Activated CD4-positive, alpha-beta memory T cell treated with anti-CD3 and anti-CD28 coated beads, Interleukin-2, amount 10 ng/mL, durations not matched to agents 7 days and 5 days (primary cell): ENCODE measurements at places on chromosomes 7 and 10.

DNA sequence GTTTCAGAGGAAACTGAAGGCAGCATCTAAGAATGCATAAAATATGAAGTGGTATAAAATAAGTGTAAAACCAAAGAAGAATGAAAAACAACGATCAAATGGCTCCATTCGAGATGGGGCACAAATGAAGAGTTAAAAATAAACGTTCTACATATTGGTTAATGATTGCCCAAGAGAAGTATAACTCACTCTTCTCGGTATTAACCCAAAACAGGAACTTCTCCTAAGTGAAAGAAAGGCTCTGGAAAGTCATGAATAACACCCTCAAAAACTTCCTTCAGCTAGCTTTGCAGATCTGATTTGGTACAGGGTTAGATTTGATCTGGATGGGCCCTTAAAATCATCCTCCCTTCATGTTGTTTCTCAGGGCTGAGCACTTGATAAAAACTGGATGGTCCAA is 94.3 kb upstream of the ADO start:
- H3K36me3 ChIP-seq, result no peaks in the 10 kb centered on the region
- peaks cover 5% of the 10 kb centered on the region for H3K4me1 ChIP-seq
- H3K27ac ChIP-seq, result no peak overlapping the region

DNA sequence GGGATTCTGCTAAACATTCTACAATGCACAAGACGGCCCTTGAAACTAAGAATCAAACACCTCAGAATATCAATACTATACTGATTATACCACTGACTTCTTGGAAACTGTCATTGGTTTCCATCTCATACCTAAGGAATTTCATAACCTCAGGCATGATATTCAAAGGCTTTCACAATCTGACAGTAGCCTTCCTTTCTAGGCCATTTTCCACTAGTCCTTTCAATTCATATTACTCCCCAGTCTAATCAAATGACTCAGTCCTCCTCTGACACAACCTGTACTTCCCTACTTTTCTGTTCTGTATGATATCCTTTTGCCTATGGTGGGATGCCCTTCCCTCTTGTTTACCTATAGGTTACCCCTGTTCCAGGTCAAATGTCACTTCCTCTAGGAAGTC is 48.3 kb downstream of the CSTF2T start:
- no peak overlapping the region for H3K4me3 ChIP-seq
- H3K27ac ChIP-seq, result no peak overlapping the region
- no peaks in the 10 kb centered on the region for H3K4me1 ChIP-seq
- no peaks in the 10 kb centered on the region for H3K27me3 ChIP-seq
- no peaks in the 10 kb centered on the region for H3K36me3 ChIP-seq
- no peak for DNase-seq

DNA sequence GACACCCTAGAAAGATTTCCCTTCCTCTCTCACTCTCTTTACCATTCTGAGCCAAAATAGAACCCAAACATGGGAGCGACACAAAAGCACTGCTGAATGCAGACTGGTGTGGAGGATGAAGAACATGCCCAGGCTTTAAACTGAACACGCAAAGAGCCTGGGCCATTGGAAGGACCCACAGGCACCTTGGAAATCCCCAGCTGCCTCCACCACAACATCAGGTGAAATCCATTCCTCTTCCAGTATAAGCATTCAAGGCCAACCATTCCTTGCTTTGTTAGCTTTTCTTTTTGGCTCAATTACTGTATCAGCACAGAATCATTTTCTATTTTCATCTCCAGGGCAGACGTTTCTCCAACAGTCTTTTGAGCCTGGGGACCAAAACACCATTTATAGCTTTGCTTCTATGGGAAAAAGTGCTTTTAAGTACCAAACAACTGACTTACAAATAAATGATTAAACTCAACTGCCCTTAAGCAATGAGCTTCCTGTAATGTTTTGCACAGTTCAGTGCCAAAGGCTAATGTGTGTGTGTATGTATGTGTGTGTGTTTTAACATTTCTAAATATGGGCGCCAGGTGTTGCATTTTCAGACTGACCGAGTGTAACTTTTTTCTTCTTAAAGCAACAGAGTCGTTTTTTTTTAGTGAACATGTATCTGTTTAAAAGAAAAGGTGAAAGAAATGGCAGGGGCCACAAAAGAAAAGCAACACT is 16.2 kb upstream of the BLNK start:
- H3K36me3 ChIP-seq, result no peaks in the 10 kb centered on the region
- DNase-seq, result no peak
- peaks cover 7% of the 10 kb centered on the region for H3K4me1 ChIP-seq

- H3K36me3 ChIP-seq, result no peaks in the 10 kb centered on the region
- no peak overlapping the region for H3K27ac ChIP-seq
- peaks cover 10% of the 10 kb centered on the region for H3K4me1 ChIP-seq
- DNase-seq, result no peak
These were observed 5.0 kb downstream of the PRKAG2 start for GRCh38 chr7:151871904-151872303.

DNA sequence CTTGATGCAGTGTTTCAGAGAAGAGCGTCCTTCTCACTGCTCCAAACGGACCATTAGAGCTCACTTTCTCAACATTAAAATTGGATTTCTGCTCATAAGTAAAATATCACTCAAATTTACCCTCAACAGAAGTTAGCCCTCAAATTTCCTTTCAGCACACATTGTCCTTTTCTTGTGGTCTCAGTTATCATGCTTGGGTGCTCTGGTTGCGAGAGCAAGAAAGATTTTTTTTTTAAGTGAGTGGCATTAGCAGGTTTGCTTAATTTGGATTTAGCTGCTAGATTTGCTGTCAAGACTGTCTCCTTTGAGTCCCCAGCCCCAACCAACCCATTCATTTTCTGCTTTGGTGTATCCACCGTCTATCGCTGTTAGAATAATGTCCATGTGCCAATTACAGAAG is 2.6 kb upstream of the CH25H start:
- H3K36me3 ChIP-seq, result no peaks in the 10 kb centered on the region
- no peak for DNase-seq
- no peak overlapping the region for H3K4me3 ChIP-seq

DNA sequence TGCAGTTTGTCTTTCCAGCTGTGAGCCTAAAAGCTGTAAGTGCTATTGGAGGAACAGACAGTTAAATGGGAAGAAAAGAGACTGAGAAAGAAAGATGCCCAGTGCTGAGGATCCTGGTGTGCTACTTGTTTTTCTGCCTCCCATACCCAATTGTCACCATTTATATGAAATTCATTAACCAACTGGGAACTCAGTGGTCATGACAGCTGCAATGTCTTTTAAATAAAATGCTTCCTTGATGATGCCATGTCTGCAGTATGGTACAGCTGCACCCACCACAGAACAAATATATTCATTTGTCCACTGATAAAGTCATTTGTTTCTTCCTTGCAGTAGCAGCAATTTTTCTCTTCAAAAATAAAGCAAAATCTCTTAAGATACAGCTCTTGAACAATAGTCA is 15.6 kb upstream of the RTKN2 start:
- peaks cover 9% of the 10 kb centered on the region for H3K27me3 ChIP-seq
- H3K27ac ChIP-seq, result no peak overlapping the region
- no peaks in the 10 kb centered on the region for H3K36me3 ChIP-seq
- no peaks in the 10 kb centered on the region for H3K4me1 ChIP-seq
- DNase-seq, result no peak
- H3K4me3 ChIP-seq, result no peak overlapping the region

DNA sequence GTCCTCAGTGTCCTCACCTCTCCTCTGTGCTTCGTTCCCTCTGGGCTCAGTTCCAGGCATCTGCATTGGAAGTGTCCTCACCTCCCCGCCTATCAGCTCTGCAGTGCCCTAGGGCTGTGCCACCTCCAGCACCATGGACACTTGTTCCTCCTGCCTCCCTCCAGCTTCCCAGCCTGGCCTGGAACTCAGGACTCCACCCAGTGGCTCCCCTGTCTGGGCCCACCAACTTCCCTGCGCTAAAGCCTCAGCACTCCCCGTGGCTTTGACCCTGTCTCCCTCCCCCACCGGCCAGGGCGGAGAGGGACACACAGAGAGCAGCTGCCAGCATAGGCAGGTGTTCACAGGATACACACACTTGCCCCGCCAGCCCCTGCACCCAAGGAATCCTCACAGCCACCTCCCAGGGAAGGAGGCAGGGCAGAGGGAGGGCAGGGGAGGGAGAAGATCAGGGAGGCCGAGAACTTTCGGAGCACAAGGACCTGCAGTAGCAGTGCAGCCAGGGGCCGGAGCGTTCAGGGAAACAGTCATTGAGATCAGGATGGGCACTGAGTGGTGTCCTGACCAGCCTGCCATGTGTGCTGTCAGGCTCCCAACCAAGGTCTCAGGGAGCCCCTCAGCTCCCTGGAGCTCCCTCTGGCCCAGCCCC is 31.3 kb downstream of the ANXA8 start:
- no peaks in the 10 kb centered on the region for H3K36me3 ChIP-seq
- no peaks in the 10 kb centered on the region for H3K4me1 ChIP-seq
- peaks cover 19% of the 10 kb centered on the region for H3K27me3 ChIP-seq
- H3K4me3 ChIP-seq, result no peak overlapping the region
- H3K27ac ChIP-seq, result no peak overlapping the region
- no peak for DNase-seq

DNA sequence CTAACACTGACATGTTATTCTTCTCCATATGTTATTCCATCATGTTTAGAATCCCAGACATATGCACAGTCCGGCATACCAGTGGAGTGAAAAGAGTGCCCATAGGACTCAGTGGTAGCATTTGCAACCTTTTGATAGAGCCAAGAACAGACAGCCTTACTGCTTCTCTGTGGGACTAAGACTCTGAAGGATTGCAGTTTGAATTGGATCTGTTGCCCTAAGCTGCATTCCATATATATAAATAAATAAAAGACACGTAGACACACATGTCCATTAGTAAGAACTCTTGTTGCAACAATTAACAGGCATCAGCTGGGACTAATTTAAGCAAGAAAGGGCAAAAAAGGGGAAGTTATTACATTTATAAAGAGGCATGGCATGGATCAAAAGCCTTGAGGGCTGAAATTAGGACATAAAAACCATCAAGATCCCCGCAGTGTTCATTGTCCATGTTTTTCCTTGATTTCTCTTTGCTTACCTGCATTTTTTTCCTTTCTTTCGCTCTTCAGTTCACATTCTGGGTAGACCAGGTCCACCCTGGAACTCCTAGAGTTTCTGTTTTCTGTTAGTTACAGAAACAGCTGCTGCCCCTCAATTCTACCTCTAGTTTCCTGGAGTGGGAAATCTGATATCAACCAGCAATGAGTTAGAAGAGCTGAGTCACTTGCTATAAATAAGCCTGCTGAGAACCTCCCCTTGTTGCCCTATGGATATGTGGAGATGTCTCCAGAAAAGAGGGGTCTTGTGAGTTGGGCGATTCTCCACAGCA is 132.4 kb downstream of the SORCS1 start:
- H3K27me3 ChIP-seq, result no peaks in the 10 kb centered on the region
- H3K4me1 ChIP-seq, result no peaks in the 10 kb centered on the region
- no peak overlapping the region for H3K27ac ChIP-seq
- no peak for DNase-seq

GRCh38 chr7:27111751-27112277 is 9.3 kb upstream of the HOXA2 start:
- no peak overlapping the region for H3K27ac ChIP-seq
- no peaks in the 10 kb centered on the region for H3K4me1 ChIP-seq
- no peaks in the 10 kb centered on the region for H3K36me3 ChIP-seq
- H3K4me3 ChIP-seq, result no peak overlapping the region

DNA sequence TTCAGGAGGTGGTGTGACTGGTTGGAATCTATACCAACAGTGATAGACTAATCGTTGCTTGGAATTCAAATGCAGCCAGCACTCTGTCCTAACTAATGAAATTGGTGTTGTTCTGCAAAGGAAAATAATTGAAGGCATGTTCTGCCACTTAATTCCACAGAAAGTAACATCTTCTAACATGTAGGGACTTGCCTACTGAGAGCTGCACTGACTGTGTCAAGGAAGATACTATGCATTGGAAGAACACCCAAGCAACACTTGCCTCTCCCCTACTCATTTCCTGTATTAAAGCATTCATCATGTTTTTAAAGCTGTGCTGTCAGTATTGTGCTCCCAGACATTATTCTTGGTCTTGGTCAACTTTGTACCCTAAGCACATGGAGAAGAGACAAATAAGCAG is 2.7 kb upstream of the CYP3A7 start:
- no peak overlapping the region for H3K27ac ChIP-seq
- DNase-seq, result no peak
- no peaks in the 10 kb centered on the region for H3K27me3 ChIP-seq
- H3K4me1 ChIP-seq, result peaks cover 9% of the 10 kb centered on the region
- H3K36me3 ChIP-seq, result peaks cover 3% of the 10 kb centered on the region
- no peak overlapping the region for H3K4me3 ChIP-seq

- no peaks in the 10 kb centered on the region for H3K27me3 ChIP-seq
- H3K36me3 ChIP-seq, result peaks cover 21% of the 10 kb centered on the region
- peaks cover 13% of the 10 kb centered on the region for H3K4me1 ChIP-seq
- no peak for DNase-seq
These were observed 60.5 kb downstream of the MKLN1 start for GRCh38 chr7:131388126-131388525.

DNA sequence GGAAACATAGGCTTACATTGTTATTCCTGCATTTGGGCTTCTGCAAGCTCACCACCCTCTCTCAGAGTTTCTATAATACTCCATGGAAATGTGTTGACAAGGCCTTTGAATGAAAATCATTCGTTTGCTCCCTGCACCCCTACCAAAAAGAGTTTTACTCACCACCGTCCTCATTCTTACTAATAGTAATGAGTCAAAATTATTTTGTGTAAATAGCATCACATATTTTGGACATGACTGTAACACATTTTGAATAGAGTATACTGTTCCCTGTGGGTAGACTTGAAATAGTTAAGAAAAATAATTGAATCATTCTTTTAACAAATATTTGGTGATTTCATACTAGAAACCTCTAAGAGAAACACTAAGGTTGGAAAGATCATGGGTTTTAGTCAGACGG is 84.6 kb downstream of the AKAP9 start:
- H3K27me3 ChIP-seq, result no peaks in the 10 kb centered on the region
- H3K27ac ChIP-seq, result no peak overlapping the region
- H3K4me1 ChIP-seq, result no peaks in the 10 kb centered on the region
- DNase-seq, result no peak
